ENCODE measurements at places on chromosomes 13 and 19.
A peak's percentile ranks its signal among the peaks of the same experiment; 100 is the strongest.

DNA sequence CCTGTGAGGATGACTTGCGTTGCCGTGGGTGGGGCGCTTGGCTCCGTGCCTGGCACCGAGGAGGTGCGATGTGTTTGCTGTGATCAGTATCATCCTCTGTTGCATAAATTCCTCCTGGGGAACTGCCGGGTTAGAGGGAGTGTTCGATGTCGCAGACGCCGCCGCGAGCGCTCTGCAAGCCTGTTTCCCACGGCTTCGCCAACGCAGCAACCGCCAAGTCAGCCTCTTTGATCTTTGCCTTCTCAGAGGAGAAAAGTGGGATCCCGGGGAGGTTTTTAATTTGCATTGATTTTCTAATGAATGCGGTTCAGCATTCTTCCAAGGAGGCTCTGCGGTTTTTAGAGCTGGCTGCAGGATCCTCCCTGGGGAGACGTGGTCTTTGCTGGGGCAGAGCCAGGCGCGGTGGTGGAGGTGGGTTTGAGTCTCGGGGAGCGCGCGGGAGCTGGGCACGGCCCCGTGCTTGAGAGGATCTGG is 7.6 kb downstream of the GPR32 start:
- no peak for DNase-seq

- DNase-seq: peak; percentile 59
These were observed 5.3 kb upstream of the PTPRS start for GRCh38 chr19:5345895-5346386.

- no peak for DNase-seq
These were observed 1575.5 kb upstream of the SPRY2 start for GRCh38 chr13:81916461-81916860.

DNA sequence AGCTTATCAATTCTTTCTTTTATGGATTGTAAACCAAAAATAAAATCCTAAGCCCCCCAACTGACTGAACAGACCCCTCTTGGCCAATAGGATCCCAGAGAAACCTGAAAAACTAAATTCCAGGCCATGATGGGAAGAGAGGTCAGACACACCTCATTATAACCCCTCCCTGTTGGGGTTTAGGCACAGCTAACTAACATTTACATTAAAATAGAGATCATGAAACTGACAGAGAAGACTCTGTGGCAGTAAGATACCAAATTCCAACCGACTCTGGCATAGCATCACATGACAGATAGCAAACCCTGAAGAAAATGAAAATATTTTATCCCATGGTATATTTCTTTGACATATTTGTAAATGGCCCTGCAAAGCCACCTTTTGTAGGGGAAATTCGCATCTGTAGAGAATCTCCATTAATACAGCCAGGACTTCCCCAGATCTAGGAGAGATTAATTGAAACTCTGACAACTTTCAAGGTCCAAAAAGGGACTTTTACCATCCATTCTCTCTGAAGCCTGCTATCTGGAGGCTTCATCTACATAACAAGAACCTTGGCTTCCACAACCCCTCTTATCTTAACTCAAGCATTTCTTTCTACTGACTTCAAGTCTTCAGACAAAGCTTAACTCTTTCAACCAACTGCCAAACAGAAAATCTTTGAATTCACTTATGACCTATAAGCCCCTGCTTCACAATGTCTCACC is 27.1 kb upstream of the GAS6 start:
- no peak for DNase-seq

GRCh38 chr13:61383111-61383510 is 32.5 kb downstream of the PCDH20 start:
- DNase-seq: no peak

DNA sequence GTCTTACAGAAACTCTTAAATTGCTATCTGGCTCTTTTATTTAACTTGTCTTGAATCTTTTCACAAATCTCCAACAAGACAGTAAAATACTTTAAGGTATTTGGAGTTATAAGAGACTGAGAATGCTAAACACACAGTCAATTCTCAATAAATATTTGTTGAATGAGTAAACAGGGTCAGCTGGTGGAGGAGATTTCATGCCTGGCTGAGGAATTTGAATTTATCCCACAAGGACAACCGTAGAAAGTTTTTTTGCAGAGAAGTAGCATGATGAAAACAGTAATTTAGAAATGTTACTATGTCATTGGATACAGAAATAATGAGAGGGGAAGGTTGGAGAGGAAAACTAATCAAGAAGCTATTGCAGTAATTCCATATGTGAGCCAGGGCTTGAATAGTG is 1223.7 kb downstream of the PCDH17 start:
- no peak for DNase-seq

GRCh38 chr19:944171-944567 is 18.3 kb downstream of the ARID3A start:
- DNase-seq: no peak

GRCh38 chr19:4094291-4094690 is 27.6 kb upstream of the ZBTB7A start:
- DNase-seq: no peak

GRCh38 chr19:793806-794205 is 3.4 kb upstream of the PTBP1 start:
- DNase-seq: no peak

DNA sequence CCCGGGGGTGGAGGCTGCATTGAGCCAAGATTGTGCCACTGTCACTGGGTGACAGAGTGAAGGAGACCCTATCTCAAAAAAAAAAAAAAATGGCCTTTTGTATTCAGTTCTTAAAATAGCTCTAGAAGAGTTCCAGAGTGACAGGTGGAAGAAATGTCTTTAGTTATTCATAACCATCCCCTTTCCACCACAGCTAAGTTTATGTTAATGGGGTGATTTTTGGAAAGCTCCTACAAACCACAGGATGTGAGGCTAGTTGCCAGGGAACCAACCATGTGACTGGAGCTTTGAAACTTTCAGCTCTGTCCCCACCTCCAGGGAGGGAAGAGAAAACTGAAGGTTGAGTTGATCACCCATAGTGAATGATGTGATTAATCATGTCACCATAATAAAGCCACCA is 6.9 kb downstream of the ZNF490 start:
- no peak for DNase-seq

GRCh38 chr13:80214050-80214449 is 126.9 kb downstream of the SPRY2 start:
- no peak for DNase-seq

DNA sequence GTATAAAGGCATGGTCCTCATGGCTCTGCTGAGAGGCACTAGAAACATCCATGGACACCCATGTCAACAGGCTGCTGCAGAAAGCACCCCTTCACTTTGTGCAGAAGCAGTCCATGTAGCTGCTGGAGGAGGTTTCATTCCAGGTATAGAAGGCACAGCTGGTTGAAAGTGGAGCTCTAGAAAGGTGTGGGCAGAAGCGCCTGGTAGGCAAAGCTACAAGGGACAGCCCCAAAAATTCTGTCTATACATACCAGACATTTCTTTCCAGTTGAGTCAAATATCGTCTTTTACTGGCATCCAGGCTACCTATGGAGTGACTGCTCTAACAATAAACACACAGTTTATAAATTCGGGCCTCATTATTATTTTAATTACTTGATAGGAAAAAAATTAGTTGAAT is 129.3 kb downstream of the ENOX1 start:
- DNase-seq: no peak

- DNase-seq: no peak
These were observed 6.5 kb upstream of the SUPT20H start for GRCh38 chr13:37065890-37066526.

DNA sequence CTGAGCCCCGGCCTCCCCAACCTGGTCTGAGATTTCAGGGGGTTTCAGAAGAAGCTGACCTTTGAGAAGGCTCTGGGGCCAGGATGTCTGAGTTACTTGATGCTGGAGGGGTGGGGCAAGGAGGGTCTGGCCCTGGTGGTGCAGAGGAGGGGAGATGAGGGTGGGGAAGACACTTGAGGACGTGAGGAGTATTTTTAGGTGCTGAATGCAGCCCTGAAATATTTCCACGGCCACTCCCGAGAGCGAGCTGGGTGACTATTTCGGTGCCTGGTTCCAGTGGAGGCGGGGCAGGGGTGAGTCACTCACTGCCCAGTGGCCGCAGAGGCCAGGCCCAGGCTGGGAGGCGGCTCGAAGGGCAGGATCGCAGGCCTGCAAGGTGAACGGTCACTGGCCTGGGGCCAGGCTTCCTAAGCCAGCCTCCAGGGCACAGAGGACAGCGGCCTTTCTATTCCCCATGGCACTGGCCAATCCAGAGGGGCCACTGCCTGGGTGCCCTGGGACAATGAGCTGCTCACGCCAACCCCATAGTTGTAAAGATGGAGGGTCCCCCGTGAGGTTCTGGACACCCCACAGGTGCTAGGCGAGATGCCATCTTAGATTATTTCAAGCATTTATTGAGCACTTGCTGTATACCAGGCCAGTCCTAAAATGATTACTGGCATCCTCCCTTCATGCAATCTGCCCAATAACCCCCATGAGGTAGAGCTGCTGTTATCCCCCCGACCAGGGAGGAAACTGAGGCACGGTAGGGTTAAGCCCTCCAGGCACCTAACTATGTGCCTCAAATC is 19.7 kb upstream of the JUND start:
- DNase-seq: peak; percentile 86

- DNase-seq: no peak
These were observed 20.9 kb downstream of the C19orf44 start for GRCh38 chr19:16516923-16517610.

GRCh38 chr13:51826606-51827005 is 18.4 kb downstream of the TMEM272 start:
- DNase-seq: no peak

GRCh38 chr13:38693641-38694040 is 6.8 kb downstream of the FREM2 start:
- DNase-seq: no peak

DNA sequence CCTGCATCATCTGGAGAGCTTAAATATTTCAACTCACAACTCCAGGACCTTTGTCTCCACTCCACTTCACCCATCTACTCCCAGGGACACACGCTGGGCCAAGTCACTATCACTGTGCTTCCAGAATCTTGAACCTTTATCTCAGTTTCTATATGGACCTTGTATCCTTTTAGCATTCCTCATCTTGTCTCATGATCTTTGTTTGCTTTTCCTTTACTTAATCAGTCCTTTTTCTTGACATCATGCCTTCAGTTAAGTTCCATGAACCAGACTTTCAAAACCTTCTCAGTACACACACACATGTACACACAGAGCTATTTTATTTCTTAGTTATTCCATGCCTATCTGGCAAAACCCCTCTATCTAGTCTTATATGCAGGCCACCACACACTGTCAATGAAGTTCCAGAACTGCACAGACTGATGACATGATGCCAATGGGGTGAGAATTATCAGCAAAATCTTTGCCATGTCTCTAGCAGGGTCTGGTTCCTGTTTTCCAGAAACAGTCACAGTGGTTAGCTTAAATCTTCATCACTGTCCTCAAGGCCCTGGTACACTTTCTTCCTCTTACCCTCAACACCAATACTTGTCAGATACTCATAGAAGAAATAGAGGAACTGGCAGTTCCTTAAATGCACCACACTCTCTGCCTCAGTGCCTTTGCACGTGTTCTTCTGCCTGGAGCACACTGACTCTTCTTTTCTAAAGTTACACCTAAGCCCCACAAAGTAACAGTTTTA is 77.6 kb upstream of the STARD13 start:
- no peak for DNase-seq

- DNase-seq: no peak
These were observed 15.9 kb upstream of the IGLON5 start for GRCh38 chr19:51295382-51296126.

DNA sequence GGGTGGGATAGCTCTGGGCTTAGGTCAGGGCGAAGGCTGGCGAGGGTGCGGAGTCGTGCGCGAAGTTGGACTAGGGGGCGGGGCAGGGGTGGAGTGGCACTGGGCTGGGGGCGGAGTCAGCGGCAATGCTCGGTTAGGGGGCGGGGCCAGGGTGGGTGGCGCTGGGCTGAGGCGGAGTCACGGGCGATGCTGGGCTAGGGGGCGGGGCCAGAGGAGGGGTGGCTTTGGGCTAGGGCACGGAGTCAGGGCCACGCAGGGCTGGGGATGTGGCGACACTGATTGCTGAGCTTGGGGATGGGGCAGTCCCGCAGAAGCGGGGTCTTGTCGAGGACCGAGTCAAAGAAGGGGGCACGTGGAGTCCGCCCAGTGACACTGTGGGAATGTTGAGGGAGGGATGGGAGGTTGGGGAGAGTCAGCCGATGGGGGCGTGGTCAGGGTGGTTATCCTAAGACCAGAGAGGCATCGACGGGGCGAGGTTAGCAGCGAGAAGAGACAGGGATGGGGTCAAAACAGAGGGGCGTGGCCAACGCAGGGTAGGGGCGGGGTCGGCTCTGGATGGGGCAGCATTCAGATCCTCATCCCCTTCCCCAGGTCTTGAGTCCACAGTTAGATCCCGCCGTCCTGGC is 8.7 kb downstream of the HOMER3 start:
- DNase-seq: peak; percentile 71

- DNase-seq: peak; percentile 94
These were observed at the start of gene MOB3A for GRCh38 chr19:2096034-2096479. Gene MOB3A, minus strand, starts transcription at chr19:2096326. Its CDS starts 17,766 bp downstream, at chr19:2078560.

DNA sequence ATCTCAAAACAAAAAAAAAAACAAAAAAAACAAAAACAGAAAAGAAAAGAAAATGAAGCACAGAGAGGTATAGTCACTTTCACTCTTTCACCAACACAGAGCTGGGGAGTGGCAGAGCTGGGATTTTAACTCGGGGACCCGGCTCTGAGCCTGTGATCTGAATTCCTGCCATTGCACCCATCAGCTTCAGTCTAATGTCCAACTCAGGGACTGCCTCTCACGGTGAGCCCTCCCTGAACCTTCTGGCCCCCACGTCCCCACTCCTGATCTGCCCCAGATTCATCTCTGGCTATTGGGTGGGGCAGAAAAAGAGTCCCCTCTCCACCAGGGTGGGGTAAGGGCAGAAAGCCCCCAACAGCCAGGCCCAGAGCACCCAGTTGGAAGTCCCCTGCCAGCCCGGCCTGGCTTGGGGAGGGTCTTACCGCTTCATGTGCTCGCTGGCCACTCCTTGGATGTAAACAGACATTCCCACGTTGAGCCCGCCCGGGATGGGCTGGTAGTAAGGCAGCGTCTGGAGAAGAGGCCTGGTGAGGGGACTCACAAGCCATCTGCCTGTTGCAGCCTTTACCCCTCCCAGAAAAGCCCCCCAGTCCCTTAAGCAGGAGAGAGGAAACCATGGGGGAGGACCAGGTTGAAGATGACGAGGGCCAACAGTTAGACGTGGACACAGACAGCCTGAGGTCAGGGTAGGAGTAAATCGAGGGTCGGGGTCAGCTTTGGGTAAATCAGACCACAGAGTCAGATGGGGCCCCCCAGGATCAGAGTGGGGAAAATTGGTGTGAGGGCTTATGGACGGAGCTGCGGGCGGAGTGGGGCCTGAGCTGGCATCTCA is 520 bp downstream of the LGALS4 start:
- no peak for DNase-seq

GRCh38 chr13:38415233-38415632 is 65.6 kb downstream of the UFM1 start:
- no peak for DNase-seq

DNA sequence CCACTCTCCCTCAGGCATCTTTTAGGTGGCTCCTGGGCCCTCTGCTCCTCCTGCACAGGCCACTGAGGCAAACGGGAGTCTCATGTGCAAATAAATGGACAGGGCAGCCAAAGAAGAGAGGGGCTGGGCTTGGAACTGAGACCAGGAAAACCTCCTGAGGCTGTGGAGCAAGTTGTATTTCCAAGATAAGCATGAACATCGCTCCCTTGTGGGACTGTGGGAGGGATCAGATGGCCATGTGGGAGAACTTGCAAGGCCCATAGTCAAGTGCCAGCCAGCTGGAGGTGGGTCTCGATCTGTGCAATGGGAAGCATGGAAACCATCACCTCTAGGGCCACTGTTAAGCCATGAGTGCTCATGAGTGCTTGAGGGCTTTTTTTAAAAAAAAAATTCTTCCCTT is 24.9 kb downstream of the MED26 start:
- no peak for DNase-seq

GRCh38 chr13:38687246-38688229 is 661 bp downstream of the FREM2 start:
- DNase-seq: no peak

GRCh38 chr19:6125571-6125989 is 9.9 kb upstream of the ACSBG2 start:
- DNase-seq: peak; percentile 67

All from hepatic stellate cell (primary cell).